Lung (tissue), 17 donors: ENCODE measurements at places on chromosomes 4 and X.

- DNase-seq: no peak
Measured at GRCh38 chrX:39857780-39858179, 240.0 kb downstream of the BCOR start.

DNA sequence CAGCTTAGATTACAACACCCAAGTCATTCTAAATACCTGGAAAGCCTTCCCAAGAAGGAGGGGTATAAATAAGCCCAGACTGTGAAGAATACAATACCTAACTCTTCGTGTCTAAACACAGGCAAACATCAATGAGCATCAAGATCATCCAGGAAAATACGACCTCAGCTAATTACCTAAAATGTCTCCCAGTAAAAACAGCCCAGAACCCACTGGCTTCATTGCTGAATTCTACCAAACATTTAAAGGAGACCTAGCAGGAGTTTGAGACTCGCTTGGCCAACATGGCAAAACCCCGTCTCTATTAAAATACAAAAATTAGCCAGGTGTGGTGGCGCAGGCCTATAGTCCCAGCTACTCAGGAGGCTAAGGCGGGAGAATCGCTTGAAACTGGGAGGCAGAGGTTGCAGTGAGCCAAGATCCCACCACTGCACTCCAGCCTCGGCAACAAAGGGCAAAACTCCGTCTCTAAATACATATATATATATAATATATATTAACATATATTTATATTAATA is 19.1 kb upstream of the HSFX4 start:
- no peak for DNase-seq

DNA sequence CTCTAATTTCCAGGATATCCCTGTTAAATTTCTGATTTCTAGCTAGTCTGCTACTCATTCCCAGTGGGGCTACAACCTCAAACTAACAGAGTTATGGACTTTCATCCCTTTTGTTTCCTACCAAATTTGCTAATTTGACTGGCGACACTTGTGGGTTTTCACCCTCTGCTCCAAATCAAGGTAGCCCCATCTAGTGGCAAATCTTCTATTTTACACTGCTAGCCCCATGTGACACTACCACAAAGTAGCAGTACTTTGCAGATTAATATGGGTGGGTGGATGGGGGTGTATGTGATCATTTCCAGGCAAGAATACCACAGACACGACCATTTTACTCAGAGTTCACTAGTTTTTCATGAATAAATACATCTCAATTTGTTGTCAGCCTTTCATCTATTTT is 150.3 kb downstream of the MSL3 start:
- DNase-seq: no peak

GRCh38 chrX:109190542-109190941 is 291.3 kb downstream of the GUCY2F start:
- no peak for DNase-seq

DNA sequence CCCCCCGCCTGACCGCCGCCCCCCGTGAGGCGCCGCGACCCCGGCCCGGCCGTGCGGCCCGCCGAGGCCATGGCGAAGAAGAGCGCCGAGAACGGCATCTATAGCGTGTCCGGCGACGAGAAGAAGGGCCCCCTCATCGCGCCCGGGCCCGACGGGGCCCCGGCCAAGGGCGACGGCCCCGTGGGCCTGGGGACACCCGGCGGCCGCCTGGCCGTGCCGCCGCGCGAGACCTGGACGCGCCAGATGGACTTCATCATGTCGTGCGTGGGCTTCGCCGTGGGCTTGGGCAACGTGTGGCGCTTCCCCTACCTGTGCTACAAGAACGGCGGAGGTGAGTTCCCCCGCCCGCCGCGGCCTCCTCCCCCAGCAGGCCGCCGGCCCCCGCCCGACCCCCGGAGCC is 780 bp downstream of the SLC6A8 start:
- DNase-seq: no peak

- DNase-seq: peak; percentile 68
Measured at GRCh38 chr4:54230484-54231418, 1.7 kb downstream of the PDGFRA start.

- DNase-seq: no peak
Measured at GRCh38 chrX:39985071-39985470, 112.7 kb downstream of the BCOR start.

GRCh38 chr4:2400841-2401609 is 17.4 kb downstream of the ZFYVE28 start:
- no peak for DNase-seq

DNA sequence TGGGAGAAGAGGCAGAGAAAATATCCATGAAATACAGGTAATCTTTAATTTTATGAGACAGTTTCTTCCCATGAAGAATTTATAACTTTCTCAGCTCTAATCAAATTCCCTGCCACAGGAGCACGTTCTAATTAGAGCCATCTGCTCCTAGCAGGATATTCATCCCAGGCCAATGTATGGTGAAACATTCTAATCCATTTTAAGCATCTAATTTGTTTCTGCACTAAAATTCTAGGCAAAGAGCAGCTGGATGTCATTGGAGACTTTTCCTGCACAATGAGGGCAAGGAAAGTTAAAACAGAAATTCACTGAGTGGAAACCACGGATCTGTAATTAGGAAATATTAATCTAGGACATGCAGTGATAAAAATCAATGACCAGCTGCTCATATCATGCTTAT is 107.7 kb upstream of the ZFP42 start:
- DNase-seq: no peak

- no peak for DNase-seq
Measured at GRCh38 chrX:20461002-20461401, 194.3 kb upstream of the RPS6KA3 start.

DNA sequence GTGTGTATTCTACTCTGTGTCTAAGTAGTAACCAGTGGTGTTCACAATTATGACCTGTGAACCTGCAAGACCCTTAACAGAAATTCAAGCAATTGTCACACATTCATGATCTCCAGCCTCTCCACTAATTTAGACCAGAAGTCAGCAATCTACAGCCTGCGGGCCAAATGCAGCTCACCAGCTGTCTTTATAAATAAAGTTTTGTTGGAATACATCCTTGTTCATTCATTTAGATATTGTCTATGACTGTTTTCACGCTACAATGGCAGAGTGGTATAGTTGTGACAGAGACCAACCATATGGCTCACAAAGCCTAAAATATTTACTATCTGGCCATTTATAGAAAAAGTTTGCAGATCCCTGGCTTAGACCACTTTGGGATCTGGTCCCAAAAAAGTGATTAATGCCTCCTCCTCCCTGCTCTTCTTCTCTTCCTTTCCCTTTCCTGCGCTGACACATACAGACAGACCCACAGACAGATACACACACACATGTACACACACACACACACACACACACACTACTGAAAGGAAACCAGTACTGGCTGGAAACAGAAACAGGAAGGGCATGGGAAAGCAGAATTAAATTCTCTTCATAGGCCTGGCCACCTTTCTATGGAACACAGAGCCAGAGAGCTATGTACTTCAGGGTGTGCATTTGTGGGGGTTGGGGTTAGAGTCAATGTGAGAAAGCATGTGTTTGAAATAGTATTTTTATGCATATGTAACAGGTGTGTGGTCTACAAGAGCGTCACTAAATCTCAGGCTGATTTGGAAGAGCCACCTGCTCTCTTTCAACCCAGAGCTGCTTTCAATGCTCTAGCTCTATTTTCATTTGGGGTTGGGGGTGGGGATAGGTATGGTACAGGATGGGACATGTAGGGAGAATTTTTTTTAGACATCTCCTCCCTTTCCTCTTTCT is 49.7 kb upstream of the TMEM164 start:
- no peak for DNase-seq

- DNase-seq: no peak
Measured at GRCh38 chr4:13968723-13969122, 341.2 kb upstream of the BOD1L1 start.

DNA sequence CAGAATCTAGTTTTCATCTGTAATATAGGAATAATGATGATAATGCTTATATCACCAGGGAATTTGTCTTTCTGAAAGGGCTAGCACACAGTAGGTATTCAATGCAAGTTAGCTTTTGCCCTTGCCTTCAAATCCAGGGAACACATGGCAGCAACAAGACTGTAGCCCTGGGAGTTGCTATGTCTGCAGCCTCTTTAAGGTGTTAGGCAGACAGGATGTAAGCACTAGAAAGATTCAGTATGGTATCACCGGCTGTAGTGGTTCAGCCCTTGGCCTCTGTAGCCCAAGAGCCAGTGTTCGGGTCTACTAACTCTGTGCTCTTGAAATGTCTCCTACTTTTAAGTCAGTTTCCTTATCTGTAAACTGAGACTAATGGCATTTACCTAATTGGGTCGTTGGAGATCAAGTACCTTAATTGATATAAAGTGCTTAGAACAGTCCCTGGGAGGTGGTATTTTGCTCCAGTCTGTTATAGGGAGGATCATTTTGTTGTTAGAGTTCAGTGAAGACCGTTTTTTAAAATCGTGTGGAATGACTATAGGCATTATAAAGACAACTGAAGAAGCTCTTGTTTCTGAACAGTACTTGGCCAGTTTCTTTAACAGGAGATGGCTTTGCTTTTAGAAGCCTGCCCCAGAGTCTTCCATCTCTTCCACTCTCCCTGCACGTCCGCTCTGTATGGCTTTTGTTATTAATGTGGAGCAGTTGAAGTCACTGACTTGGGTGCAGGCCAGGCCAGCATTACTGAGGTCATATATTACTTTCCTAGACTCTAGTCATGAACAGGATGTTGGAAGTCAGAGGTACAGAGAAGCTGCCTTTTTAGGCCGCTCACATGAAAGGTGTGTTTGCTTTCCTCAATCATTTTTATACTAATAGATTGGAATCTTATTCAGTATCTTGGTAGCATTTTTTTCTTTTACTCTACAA is 44.8 kb downstream of the GAB1 start:
- DNase-seq: peak; percentile 93

GRCh38 chr4:110290511-110290910 is 92.1 kb upstream of the ELOVL6 start:
- DNase-seq: no peak

- DNase-seq: peak; percentile 11
Measured at GRCh38 chr4:10727140-10727880, 42.7 kb upstream of the CLNK start.

DNA sequence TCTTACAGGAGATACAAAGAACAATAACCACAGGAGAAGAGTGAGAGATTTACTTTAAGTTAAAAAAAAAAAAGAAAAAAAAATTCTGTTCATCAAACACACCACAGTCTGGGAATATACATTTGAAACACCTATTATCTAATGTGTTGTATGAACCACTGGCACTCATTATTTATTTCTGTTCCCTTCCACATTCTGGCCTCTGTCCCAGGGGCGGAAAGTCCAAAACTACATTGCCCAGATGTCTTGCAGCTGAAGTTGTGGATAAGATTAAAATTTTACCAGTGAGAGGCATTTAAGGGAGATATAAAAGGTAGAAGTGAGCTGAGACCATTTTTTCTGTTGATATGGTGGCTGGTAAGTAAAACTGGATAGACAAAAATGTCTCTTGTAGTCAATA is 56.2 kb downstream of the SCLT1 start:
- no peak for DNase-seq

DNA sequence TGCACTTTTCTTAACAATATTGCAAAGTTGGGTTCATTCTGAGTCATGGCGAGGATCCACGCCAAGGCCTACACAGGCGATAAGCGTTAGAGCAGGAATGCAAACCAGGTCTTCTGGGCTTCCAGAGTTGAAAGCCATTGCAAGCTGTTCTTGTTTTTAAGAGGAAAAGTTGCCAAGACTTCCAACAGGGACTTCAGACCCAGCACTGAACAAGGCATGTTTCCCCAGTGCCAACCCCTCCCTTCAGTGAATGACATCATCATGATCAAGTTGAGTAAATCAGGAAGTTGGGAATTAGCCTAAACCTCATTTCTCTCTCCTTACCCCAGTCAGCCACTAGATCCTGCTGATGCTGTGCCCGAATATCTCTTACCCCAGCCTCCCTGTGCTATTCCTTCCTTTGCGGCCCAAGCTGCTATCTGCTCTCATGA is 355.1 kb downstream of the HS3ST1 start:
- DNase-seq: peak; percentile 34

DNA sequence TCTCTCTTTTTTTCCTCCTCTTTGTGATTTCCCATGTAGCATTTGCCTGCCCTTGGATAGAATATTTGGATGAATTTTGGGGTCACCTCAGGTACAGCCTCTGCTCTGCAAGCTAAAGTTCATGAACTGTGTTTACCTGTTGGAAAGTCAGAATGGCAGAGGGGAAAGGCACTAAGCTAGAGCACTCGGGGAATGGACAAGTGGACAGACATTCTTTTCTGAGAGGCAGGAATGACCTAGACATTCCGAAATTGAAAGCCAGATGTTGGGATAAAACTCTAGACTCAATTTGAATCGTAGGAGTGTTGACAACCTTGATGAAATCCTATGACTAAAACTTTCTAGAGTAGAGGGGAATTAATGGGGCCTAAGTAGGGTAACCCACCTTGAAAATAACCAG is 56.1 kb downstream of the LUZP4 start:
- DNase-seq: no peak
